ENCODE measurements at places on chromosomes 11 and 22. TPM values are rescaled to one million over a fixed set of nuclear protein-coding genes. Genes with fewer than 3 reads are reported as not detected.
A peak's percentile ranks its signal among the peaks of the same experiment; 100 is the strongest.

DNA sequence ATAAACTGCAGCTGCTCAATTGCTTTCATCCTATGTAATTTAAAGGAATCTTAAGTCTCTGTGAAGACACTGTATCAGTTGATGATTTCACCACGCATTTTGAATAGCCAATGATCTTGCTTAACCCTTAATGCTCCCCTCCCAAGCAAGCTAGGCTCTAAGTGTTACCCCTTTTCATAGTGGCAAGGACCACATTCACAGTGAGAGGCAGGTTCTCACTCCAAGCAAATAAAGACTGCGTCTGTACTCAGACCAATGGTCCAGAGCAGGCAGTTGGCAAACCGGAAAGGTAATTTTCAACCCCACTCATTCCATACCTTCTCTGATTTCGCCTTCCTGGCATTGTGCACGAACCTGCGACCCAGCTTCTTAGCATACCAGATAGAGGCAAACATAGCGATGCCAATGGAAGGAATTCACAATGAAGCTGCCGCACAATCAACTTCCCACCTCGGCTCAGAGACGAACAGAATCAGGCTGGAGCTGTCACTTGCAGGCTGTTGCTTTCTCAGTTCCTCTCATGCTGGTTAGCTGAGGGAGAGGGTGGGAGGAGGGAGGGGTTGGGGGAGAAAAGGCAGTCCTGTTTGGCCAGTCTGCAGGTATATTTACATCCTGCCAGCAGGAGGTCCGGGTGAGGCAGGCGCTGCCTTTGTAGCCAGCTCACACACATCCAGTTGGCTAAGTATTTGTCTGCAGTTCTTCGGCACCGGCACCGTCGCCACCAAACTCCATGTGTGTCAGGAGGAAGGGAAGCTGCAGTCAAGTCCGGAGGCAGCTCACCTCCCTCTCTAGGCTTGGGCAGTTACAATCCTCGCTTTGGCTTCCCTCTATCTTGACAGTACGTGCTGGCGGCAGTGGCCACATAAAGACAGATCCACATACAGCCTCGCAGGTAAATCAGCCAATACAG lies 1151.2 kb upstream of the CCDC90B start:
- H3K4me1 ChIP-seq = no peaks in the 10 kb centered on the region
- no peak overlapping the region for H3K27ac ChIP-seq
- no peak for DNase-seq
- no peak overlapping the region for H3K4me3 ChIP-seq
- H3K27me3 ChIP-seq = no peaks in the 10 kb centered on the region
- no peaks in the 10 kb centered on the region for H3K36me3 ChIP-seq

- no peak overlapping the region for H3K4me3 ChIP-seq
- H3K27ac ChIP-seq = no peak overlapping the region
- H3K4me1 ChIP-seq = peaks cover 25% of the 10 kb centered on the region
- peaks cover 6% of the 10 kb centered on the region for H3K27me3 ChIP-seq
- DNase-seq = no peak
These were observed 29.2 kb upstream of the KLHL35 start for GRCh38 chr11:75462117-75462653.

DNA sequence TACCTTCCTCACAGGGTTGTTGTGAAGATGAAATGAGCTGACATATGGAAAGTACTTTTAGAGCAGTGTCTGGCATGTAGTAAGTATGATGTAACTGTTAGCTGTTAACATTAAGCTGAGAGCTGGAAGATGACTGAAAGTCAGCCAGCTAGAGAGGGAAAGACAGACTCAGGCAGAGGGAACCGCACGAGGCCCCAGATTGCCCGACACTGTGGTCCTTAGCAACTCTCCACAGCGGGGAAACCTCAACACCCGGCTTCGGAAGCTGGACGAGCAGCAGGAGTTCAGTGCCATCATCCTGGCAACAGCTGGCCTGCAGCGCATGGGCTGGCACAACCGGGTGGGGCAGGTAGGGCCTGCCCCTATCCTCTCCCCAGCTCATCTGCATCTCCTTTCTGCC lies 6.5 kb downstream of the HMBS start:
- H3K4me3 ChIP-seq = no peak overlapping the region
- H3K36me3 ChIP-seq = peaks cover 19% of the 10 kb centered on the region
- peaks cover 10% of the 10 kb centered on the region for H3K27me3 ChIP-seq
- peak overlapping the region; percentile 68 for H3K27ac ChIP-seq

GRCh38 chr11:132396318-132396717 lies 1025.9 kb downstream of the NTM start:
- no peak overlapping the region for H3K4me3 ChIP-seq
- DNase-seq = no peak
- H3K36me3 ChIP-seq = no peaks in the 10 kb centered on the region
- H3K4me1 ChIP-seq = no peaks in the 10 kb centered on the region
- peaks cover 5% of the 10 kb centered on the region for H3K27me3 ChIP-seq

- peaks cover 52% of the 10 kb centered on the region for H3K36me3 ChIP-seq
- H3K27ac ChIP-seq = peak overlapping the region; percentile 96
- H3K27me3 ChIP-seq = peaks cover 72% of the 10 kb centered on the region
- peak; percentile 52 for DNase-seq
These were observed 48.5 kb downstream of the APOL1 start for GRCh38 chr22:36301384-36301828.

- H3K4me1 ChIP-seq = peaks cover 37% of the 10 kb centered on the region
- H3K4me3 ChIP-seq = no peak overlapping the region
- peaks cover 5% of the 10 kb centered on the region for H3K36me3 ChIP-seq
These were observed 3.9 kb upstream of the BCL2L13 start for GRCh38 chr22:17634696-17635095.

DNA sequence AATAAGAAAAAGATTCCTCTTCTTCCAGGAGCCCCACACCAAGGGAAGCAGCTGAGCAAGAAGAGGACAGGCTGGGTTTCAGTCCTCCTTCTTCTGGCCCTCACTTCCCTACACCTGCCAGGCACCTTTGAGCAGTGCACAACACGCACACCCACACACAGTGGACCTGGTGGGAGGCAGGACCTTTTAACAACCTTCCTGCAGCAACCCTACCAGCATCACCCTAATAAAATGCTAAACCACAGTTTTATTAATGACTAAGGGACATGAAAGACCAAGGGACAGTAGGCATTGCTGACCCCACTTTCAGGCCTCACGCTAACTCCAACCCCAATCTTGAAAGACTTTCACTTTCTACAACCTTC lies 12.2 kb downstream of the ARAP1 start:
- no peak overlapping the region for H3K4me3 ChIP-seq
- DNase-seq = no peak
- H3K4me1 ChIP-seq = peaks cover 75% of the 10 kb centered on the region

GRCh38 chr11:126172596-126173038 lies 38.8 kb downstream of the RPUSD4 start:
- H3K4me3 ChIP-seq = no peak overlapping the region
- no peaks in the 10 kb centered on the region for H3K4me1 ChIP-seq
- peaks cover 44% of the 10 kb centered on the region for H3K27me3 ChIP-seq
- H3K27ac ChIP-seq = no peak overlapping the region
- no peak for DNase-seq

DNA sequence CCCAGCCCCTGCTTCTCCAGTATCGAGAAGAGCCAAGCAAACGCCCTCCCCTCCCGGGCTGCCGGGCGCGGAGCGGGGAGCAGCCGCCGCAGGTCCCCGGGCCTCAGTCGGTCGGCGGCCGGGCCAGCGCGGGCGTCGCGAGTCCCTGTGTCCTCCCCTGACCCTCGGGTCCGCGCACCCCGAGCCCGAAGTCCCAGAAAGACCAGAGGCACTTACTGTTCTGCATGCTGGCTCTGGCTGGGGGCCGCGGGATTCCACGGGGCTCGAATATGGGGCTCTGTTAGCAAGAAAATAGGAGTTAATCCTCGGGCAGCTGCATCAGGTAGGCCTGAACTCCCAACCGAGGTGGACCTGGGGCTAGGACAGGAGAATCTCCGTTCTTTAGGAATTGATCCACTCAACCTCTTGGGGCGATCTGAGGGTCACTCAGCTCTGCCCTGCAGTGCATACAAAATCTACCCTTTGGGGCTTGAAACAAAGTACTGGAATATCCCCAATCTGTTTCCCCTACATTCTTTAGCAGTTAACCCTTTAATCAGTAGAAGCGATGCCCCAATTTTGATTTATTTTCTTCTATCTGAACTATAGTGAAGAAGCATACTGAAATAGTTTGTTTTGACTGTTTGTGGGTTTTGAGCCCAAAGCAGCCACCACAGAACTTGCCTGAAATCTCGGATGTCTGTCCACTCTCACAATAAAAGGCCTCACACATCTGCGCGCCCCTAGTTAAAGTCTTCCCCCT lies 4.8 kb downstream of the PAX6 start:
- no peak overlapping the region for H3K27ac ChIP-seq
- peaks cover 4% of the 10 kb centered on the region for H3K36me3 ChIP-seq
- DNase-seq = no peak
- H3K27me3 ChIP-seq = peaks cover 76% of the 10 kb centered on the region
- no peak overlapping the region for H3K4me3 ChIP-seq

GRCh38 chr11:64196626-64197025 lies 9.9 kb upstream of the FERMT3 start:
- no peak overlapping the region for H3K27ac ChIP-seq
- no peak for DNase-seq
- H3K4me3 ChIP-seq = no peak overlapping the region
- peaks cover 34% of the 10 kb centered on the region for H3K36me3 ChIP-seq
- no peaks in the 10 kb centered on the region for H3K27me3 ChIP-seq
- peaks cover 4% of the 10 kb centered on the region for H3K4me1 ChIP-seq

- H3K27me3 ChIP-seq = peaks cover 10% of the 10 kb centered on the region
- no peak overlapping the region for H3K27ac ChIP-seq
- no peak for DNase-seq
- peaks cover 33% of the 10 kb centered on the region for H3K4me1 ChIP-seq
- H3K4me3 ChIP-seq = no peak overlapping the region
These were observed 98.5 kb downstream of the PDE2A start for GRCh38 chr11:72575533-72576242.

DNA sequence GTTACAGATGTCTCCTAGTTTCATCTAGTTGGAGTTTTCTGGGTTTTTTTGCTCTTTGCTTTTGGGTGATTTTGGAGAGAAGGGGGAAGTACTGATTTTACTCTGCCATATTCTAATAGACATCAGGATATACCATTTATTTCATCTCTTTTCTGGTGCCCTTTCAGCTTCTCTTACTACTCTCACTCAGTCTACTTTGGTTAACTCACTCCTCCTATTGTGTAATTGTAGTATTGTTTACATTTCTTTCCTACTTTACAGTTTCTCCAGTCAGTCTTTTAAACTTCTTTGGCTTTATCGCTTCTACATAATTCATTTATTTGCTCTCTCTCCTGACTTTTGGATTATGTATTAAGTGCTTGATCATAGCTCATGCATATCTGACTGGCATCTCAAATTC lies 6.5 kb downstream of the ANKRD42 start:
- peaks cover 25% of the 10 kb centered on the region for H3K36me3 ChIP-seq
- no peak for DNase-seq
- H3K27me3 ChIP-seq = no peaks in the 10 kb centered on the region
- no peak overlapping the region for H3K27ac ChIP-seq
- H3K4me1 ChIP-seq = peaks cover 33% of the 10 kb centered on the region

- H3K27me3 ChIP-seq = 0 out of 2 replicates have a peak, but pooled peaks cover 2% of the 10 kb centered on the region
- peaks cover 41% of the 10 kb centered on the region for H3K36me3 ChIP-seq
- H3K4me3 ChIP-seq = peak overlapping the region; percentile 91
- DNase-seq = no peak
- peak overlapping the region; percentile 87 for H3K27ac ChIP-seq
- peaks cover 43% of the 10 kb centered on the region for H3K4me1 ChIP-seq
These were observed 737 bp downstream of the PPP2R1B start for GRCh38 chr11:111765320-111765983.

DNA sequence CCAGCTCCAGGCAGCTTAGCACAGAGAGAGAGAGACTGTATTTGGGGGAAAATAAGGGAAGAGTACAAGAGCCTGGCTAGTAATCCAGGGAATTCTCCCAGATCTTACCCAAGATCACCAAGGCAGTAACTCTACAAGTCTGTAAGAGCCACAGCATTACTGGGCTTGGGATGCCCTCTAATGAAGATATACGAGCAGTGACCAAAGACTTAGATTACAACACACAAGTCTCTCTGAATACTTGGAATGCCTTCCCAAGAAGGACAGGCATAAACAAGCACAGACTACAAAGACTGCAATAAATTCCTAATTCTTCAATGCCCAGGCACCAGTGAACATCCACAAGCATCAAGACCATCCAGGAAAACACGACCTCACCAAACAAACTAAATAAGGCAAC lies 17.7 kb downstream of the DNAJC24 start:
- peak; percentile 19 for DNase-seq
- peaks cover 2% of the 10 kb centered on the region for H3K27me3 ChIP-seq
- peaks cover 7% of the 10 kb centered on the region for H3K4me1 ChIP-seq

DNA sequence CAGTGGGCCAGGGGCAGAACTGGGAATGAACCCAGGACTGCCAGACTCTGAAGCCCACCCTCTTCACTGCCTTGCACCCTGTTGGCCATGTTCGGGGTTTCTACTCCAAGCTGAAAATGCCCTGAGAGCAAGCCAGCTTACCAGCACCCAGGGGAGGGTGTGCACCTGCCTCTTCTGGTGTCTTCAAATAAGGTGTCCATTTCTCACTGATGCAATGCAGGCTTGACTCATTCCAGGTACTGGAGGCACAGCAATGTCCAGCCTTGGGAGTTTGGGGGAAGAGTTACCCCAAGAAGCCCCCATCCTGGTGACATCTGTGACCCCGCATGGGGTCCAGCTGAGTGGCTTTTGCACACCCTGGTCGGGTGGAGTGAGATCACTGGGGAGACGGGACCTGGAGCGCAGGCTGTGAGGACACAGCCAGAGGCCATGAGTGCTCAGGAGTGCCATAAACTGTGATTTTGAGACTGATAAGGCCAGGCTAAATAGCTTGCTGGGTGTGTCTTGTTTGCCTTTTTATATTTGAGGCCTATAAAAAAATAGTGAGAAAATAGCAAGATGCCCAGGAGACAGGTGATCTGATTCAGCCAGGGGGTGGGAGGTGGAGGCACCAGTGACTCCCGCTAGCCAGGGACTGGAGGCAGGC lies 4.6 kb upstream of the CERK start:
- H3K36me3 ChIP-seq = no peaks in the 10 kb centered on the region
- no peak for DNase-seq
- no peak overlapping the region for H3K4me3 ChIP-seq

- H3K27me3 ChIP-seq = peaks cover 20% of the 10 kb centered on the region
- H3K4me3 ChIP-seq = peak overlapping the region; percentile 78
- H3K36me3 ChIP-seq = no peaks in the 10 kb centered on the region
- DNase-seq = peak; percentile 37
These were observed 76.2 kb upstream of the VPREB1 start for GRCh38 chr22:22168190-22168940.

DNA sequence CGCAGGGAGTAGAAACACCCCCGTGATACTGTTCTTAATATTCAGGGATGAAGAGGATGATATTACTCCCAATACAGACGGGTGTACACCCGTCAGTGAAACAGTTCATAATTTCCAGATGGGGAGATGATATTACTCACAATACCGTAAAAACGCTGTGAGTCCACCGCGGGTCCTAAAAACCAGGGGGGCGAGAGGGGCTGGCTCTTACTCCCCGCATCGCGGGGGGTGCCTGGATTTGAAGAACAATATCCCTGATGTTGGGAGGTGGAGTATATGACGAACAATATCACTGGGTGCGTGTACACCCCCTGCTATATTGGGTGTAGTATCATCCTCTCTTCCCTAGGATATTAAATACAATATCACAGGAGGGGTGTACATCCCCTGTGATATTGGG lies 20.5 kb upstream of the APOL5 start:
- no peaks in the 10 kb centered on the region for H3K4me1 ChIP-seq
- H3K27ac ChIP-seq = no peak overlapping the region
- H3K4me3 ChIP-seq = no peak overlapping the region

PRR5L gene
- total RNA-seq = 25.3 TPM

MICALL1 gene
- 43.9 TPM for total RNA-seq

FAM180B gene
- total RNA-seq = not detected

SLC22A12 gene
- total RNA-seq = not detected

DRD2 gene
- not detected for total RNA-seq

OLFML1 gene
- total RNA-seq = not detected

ARHGEF17 gene
- 98.0 TPM for total RNA-seq

ANKK1 gene
- total RNA-seq = not detected

KIAA0930 gene
- 67.5 TPM for total RNA-seq
